Activated T-cell treated with anti-CD3 and anti-CD28 coated beads for 24 hours (primary cell): ENCODE measurements at places on chromosomes 6 and 20.

GRCh38 chr6:154653853-154654252 is 79.4 kb upstream of the SCAF8 start:
- DNase-seq: no peak

DNA sequence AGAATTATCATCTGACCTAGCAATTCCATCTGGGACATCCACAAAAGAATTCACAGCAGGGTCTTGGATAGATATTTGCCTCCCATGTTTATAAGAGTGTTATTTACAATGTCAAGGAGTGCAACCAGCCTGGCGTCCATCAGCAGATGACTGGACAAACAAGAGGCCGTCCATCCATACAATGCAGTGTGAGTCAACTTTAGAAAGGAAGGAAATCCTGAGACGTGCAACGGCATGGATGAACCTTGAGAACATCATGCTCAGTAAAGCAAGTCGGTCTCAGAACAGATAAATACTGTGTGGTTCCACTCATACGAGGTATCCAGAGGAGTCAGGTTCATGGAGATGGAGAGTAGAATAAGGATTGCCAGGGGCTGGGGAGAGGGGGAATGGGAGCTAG is 46.4 kb downstream of the FOXF2 start:
- DNase-seq: no peak

GRCh38 chr20:46400828-46401477 is 5.5 kb downstream of the ELMO2 start:
- DNase-seq: peak; percentile 19

DNA sequence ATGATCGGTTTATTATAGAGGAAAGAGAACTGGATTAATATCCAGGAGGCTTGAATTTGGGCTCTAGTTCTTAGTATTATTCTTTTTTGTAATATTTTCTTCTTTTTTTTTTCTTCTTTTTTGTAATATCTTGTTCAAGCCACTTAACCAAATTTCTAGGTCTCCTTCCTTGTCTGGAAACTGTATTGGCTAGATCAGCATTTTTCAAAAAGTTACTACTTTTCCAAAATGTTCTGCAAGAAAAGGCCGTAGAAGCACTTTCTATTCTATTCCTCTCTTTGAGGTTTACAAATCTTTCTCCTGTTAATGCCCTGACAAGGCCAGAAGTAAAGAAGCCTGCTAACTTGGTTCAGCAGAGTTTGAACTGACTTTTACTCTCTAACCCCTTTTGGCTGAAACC is 12.0 kb downstream of the BMP6 start:
- DNase-seq: no peak

DNA sequence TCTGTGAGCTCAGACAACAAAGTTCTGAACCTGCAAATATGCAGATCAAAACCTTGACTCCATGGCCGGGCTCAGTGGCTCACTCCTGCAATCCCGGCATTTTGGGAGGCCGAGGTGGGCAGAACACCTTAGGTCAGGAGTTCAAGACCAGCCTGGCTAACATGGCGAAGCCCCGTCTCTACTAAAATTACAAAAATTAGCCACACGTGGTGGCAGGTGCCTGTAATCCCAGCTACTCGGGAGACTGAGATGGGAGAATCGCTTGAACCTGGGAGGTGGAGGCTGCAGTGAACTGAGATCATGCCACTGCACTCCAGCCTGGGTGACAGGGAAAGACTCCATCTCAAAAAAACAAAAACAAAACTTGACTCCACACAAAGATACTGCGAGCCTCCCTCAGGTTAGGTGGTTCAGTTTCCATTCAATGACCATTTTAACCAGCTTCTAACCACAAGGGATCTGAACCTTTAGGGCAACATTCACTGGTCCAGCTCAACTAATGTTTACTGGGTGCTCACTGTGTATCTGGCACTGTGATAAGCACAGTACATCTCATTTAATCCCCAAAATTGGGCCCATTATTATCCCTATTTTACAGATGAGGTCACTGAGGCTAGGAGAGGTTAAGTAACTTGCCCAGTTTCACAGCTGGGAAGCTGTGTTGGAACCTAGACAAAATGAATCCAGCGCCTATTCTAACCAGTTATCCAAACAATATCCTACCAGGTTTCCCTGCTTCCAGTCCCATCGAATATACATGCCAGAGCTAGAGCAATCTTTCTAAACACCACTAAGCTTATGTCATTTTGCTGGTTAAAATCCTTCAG is 1.8 kb downstream of the SNRPB start:
- no peak for DNase-seq
